ENCODE measurements at places on chromosomes 1 and 21. TPM values are rescaled to one million over a fixed set of nuclear protein-coding genes. Genes with fewer than 3 reads are reported as not detected.

The MAP10 gene
- 0.52 TPM for polyA plus RNA-seq

The KCNJ9 gene
- not detected for polyA plus RNA-seq

The KCNQ4 gene
- 1.4 TPM for polyA plus RNA-seq

The DENND2D gene
- 54.8 TPM for polyA plus RNA-seq

The DNAJC28 gene
- 1.4 TPM for polyA plus RNA-seq

The OR14A2 gene
- not detected for polyA plus RNA-seq

The ZC3H12A gene
- 17.6 TPM for polyA plus RNA-seq

The CDC42 gene
- 138 TPM for polyA plus RNA-seq

The CLCA1 gene
- 0.10 TPM for polyA plus RNA-seq

The INSRR gene
- polyA plus RNA-seq: 0.01 TPM

The IPO9 gene
- 11.2 TPM for polyA plus RNA-seq

The CRNN gene
- polyA plus RNA-seq: 5,125 TPM

The OLFML3 gene
- polyA plus RNA-seq: 4.7 TPM

The DNASE2B gene
- polyA plus RNA-seq: not detected

The B3GALT5 gene
- 0.47 TPM for polyA plus RNA-seq

The SYT11 gene
- polyA plus RNA-seq: 0.20 TPM

The HTR6 gene
- not detected for polyA plus RNA-seq

The CR2 gene
- polyA plus RNA-seq: 0.02 TPM

The FAM177B gene
- 0.26 TPM for polyA plus RNA-seq

The OR13G1 gene
- polyA plus RNA-seq: not detected

The C8B gene
- polyA plus RNA-seq: not detected

Data from esophagus (tissue), 2 donors.